ENCODE measurements at places on chromosomes 16 and 17.

GRCh38 chr16:67404740-67405226 is 11.5 kb upstream of the TPPP3 start:
- DNase-seq: no peak

DNA sequence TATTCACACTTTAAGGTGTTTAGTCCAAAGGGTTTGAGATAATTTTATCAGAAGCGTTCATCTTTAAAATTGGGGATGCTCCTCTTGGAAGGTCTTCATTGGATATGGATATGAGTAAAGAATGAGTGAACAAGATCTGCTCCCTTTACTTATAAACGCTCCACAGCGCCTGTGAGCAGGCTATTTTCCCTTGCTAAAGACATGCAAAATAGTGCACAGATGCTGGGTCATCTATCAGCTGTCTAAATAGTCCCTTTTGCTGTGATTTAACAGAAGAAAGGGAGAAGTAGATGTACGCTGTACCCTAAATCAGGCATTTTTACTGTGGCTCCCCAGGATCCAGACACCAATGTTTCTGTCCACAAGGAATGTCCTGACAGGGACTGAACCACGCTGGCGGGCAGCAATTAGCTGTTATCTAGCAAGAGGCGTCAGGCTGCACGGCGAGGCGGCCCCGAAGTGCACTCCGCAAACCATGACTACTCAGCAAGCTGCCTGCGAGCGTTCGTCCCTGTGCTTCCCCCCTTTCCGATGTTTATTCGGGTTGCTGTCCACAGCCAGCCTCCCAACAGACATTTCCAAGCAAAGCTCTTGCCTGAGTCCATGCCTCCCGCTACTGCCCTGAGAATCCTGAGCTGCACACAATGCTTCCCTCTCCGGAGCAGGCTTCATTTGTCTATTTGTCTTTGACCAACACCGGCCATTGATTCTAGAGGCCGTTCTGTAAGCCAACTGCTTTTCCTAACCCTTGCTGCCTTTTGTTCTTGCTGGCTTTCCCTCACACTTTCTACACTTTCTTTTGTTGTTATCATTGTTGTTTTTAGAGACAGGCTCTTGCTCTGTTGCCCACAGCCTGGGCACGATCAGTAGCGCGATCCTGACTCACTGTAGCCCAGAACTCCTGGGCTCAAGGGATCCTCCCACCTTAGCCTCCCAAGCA is 55.7 kb upstream of the CNEP1R1 start:
- DNase-seq: no peak

- DNase-seq: no peak
Measured at GRCh38 chr16:88798772-88799455, 4.7 kb upstream of the CDT1 start.

- DNase-seq: no peak
Measured at GRCh38 chr16:67460168-67460567, 20.8 kb downstream of the ATP6V0D1 start.

DNA sequence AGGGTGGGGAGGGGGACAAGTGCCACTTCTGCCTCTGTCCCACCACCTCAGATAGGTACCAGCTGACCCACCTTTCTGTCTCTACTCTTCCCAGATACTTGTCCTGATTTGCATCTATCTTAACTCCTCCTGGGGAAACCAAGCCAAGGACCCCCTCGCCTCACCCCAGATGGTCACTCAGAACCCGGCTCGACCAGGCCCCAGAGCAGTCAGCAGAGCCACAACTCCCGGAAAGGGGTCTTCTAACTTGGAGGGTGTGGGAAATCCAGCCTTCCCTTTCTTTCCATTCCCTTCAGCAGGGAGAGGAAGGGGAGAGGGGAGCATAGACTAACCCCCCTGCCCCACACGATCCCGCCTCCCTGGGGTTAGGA is 1.9 kb downstream of the CAVIN1 start:
- no peak for DNase-seq

DNA sequence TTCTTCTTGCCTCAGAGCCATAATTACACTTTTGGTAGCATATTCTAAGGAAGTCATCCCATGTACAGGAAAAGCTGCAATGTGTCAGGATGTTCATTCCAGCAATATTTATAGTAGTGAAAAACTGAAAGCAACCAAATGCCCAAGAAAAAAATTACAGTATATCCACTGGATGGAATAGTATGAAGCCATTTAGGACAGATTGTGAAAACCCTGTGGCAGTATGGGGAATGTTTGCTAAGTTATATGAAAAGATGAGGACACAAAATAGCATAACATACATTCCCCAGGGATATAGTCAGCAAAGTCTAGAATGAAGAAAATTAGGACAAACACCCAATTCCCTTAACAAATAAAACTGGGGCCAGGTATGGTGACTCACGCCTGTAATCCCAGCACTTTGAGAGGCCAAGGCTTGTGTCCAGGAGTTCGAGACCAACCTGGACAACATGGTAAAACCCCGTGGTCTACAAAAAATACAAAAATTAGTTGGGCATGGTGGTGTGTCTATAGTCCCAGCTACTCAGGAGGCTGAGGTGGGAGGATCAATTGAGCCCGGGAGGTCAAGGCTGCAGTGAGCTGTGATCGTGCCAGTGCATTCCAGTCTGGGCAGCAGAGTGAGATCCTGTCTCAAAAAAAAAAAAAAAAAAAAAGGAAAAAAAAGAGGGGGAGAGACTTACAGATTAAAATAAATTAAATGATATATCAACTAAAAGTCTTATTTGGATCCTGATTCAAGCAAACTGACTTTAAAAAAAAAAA is 2.3 kb downstream of the LRRC3C start:
- DNase-seq: no peak

GRCh38 chr16:5885521-5885920 is 787.9 kb upstream of the EEF2KMT start:
- no peak for DNase-seq

Measured in activated T-helper 1 cell treated with anti-CD3 and anti-CD28 coated beads, Interleukin-12 subunit alpha, Interleukin-12 subunit beta, Interleukin-2, Interleukin-4 antibody, amounts not matched to agents 30 ng/mL and 10 ng/mL and 1 ng/mL, durations not matched to agents 14 hours and 24 hours and 36 hours (primary cell).